ENCODE measurements at places on chromosomes 13 and 19. TPM values are rescaled to one million over a fixed set of nuclear protein-coding genes. Genes with fewer than 3 reads are reported as not detected.

Gene SCN1B
- 1.1 TPM for total RNA-seq

Gene SIGLEC12
- total RNA-seq: 0.60 TPM

Gene EMC10
- 74.8 TPM for total RNA-seq

Gene STOML3
- total RNA-seq: not detected

Gene NFKBIB
- total RNA-seq: 107 TPM

Gene MCEMP1
- total RNA-seq: not detected

Gene RFXANK
- total RNA-seq: 101 TPM

Gene GPR12
- not detected for total RNA-seq

Gene DCLK1
- total RNA-seq: not detected

Gene GSX1
- not detected for total RNA-seq

Gene NECTIN2
- 0.66 TPM for total RNA-seq

Gene CEACAM21
- 26.8 TPM for total RNA-seq
